CD4-positive, alpha-beta memory T cell (primary cell): ENCODE measurements at places on chromosomes 12 and 14.

GRCh38 chr12:47782372-47782770 is 9.3 kb downstream of the SLC48A1 start:
- peaks cover 4% of the 10 kb centered on the region for H3K4me1 ChIP-seq
- no peak overlapping the region for H3K27ac ChIP-seq
- no peaks in the 10 kb centered on the region for H3K27me3 ChIP-seq
- H3K4me3 ChIP-seq = no peak overlapping the region
- no peak for DNase-seq

DNA sequence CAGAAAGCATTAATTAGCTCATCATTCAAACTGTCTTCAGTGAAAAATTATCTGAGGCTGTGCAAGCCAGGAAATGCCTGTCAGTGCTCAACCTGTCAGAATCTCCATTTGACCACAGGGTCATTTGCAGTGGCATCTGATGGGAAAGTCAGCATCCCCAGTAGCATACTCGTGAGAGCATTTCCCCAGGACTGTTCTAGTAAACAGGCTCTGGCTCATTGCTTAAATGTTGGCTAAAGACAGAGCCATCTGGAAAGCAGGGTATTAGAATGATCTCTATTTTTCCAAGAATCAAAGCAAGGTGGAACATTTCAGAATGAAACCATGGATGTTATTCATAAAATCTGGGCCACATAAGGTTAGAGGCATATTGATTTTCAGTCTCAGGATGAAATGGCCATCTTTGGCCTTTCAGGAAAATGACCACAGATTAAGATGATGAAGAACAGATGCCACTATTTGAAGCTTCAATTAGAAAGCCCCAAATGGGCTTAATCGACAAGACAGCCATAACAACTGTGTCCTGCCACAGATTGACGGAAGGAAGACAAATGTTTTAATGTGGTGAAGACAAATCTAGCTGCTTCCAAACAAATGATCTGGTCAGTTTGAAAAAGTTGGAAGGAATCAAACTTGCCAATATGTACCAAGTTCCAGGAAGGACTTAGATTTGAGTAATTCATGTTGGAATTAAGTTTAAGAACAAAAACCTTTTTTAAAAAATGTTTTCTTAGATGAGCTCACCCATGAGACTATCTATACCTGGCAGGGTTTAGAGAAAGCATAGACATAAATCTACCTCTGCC is 94.0 kb upstream of the FAR2 start:
- no peaks in the 10 kb centered on the region for H3K36me3 ChIP-seq
- H3K4me3 ChIP-seq = no peak overlapping the region
- no peak for DNase-seq
- no peaks in the 10 kb centered on the region for H3K4me1 ChIP-seq

- no peak for DNase-seq
- no peaks in the 10 kb centered on the region for H3K36me3 ChIP-seq
- no peak overlapping the region for H3K4me3 ChIP-seq
- H3K27ac ChIP-seq = no peak overlapping the region
- H3K27me3 ChIP-seq = peaks cover 4% of the 10 kb centered on the region
- no peaks in the 10 kb centered on the region for H3K4me1 ChIP-seq
Measured at GRCh38 chr12:71804505-71804904, 35.1 kb upstream of the TBC1D15 start.

DNA sequence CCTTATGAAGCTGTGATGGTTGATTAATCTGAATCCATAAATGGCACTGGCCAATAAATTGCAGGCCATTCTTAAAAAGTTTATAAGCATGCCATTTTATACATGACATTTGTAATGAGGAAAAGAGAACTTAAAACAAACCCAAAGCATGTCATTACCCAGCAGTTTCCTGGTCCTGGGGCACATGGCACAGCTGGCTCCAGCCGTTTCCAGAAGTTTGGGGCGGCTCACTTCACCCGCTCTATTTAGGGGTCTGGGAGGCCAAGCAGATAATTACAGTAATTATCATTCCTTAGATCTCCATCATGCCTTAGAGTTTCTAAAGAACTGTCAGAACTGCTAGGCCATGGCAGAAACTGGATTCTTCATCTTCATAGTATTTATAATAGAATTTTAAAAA is 6.4 kb downstream of the ADGRD1 start:
- no peak overlapping the region for H3K4me3 ChIP-seq
- no peaks in the 10 kb centered on the region for H3K4me1 ChIP-seq
- no peak for DNase-seq
- H3K36me3 ChIP-seq = no peaks in the 10 kb centered on the region
- no peak overlapping the region for H3K27ac ChIP-seq

DNA sequence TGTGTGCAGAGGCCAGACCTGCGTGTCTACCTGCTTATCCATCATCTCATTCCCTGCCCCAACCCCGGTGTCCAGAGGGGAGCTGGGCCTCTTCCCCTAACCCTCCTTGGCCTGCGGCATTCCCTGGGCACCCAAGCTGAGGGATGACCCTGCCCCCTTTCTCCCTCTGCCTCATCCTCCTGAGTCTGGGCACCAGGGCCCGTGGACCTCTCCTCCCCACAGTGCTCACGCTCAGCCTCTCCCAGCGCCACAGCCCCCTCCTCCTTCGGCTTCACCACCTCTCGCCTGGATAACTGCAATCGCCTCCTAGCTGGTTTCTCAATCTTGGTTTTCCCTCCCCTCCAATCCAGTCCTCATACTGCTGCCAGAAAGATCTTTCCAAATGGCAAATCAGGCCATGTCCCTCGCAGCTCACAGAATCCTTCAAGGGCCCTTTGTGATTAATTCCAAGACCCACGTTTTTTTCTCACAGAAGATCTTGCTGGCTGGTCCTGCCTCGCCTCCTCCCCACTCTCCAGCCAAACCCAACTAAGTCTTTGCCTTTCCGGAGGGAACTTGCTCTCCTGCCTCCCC is 16.2 kb downstream of the IRF2BPL start:
- no peak overlapping the region for H3K4me3 ChIP-seq
- no peaks in the 10 kb centered on the region for H3K27me3 ChIP-seq
- H3K36me3 ChIP-seq = no peaks in the 10 kb centered on the region
- H3K4me1 ChIP-seq = peaks cover 15% of the 10 kb centered on the region
- no peak for DNase-seq
